ENCODE measurements at places on chromosomes 11 and 22. TPM values are rescaled to one million over a fixed set of nuclear protein-coding genes. Genes with fewer than 3 reads are reported as not detected.
A peak's percentile ranks its signal among the peaks of the same experiment; 100 is the strongest.

SLC5A12 gene
- polyA plus RNA-seq, result not detected

CSF2RB gene
- polyA plus RNA-seq, result 1.2 TPM

SHISAL1 gene
- polyA plus RNA-seq, result 0.46 TPM

NKAPD1 gene
- 14.3 TPM for polyA plus RNA-seq

OR4A16 gene
- polyA plus RNA-seq, result not detected

ZNF280B gene
- 0.12 TPM for polyA plus RNA-seq

UBASH3B gene
- 2.3 TPM for polyA plus RNA-seq

CSRP3 gene
- 0.15 TPM for polyA plus RNA-seq

MS4A6A gene
- 35.6 TPM for polyA plus RNA-seq

ART5 gene
- polyA plus RNA-seq, result not detected

APOA4 gene
- 0.08 TPM for polyA plus RNA-seq

DNA sequence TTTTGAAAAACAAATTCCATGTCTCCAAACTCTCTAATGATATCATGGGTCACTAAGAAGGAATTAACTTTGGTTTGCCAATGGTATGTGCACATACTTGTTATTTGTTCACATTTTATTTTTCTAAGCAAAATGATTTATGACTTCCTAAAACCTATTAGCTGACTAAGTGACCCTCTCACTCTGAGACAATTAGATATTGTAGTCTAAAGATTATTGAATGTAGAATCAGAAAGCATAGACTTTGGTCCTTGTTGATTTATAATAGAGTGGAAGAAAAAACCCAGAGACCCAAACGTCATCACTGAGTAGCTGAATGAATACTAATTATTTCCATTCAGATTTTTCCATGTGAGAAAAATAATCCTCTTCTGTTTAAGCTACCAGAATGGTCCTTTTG, 243.5 kb upstream of the ANO3 start:
- DNase-seq, result no peak

DNA sequence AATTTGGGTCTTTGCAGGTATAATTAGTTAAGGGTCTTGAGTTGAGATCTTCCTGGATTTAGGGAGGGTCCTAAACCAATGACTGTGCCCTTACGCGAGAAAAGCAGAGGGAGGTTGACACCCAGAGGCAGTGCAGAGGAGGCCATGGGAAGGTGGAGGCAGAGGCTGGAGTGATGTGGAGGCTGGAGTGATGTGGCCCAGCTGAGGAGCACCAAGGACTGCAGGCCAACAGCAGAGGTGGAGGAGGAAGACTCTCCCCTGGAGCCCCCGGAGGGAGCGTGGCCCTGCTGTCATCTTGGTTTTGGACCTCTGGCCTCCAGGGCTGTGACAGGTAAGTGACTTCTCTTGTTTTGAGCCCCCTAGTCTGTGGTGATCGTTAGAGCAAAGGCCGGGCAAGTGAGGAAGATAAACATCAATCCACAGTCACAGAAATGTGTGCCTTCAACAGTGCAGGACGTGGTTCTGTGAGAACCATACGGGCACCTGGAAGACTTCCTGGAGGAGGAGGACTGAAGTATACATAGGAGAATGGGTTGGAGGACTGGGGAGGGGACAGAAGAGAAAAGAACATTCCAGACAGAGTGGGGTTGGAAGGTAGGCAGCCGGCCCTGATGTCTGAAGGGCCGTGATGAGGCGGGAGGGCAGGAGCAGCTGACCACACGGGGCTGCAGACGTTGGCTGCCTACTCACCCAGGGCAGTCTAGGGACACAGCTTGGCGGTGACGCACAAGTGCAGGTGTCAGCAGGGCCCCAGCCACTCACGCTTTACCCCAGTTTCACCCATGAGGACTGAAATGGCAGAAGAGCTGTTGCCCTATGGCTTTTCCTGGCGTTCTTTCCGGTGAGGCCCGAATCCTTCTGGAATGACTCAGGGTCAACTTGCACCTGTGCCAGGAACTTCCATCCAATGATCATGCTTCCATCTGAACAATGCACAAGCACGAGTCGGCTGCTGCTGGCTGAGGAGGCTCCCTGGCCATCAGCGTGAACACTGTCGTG, 270.2 kb downstream of the CTTN start:
- DNase-seq, result no peak

- peak; percentile 26 for DNase-seq
Measured at GRCh38 chr11:27795955-27796861, 96.0 kb upstream of the BDNF start.

- DNase-seq, result no peak
Measured at GRCh38 chr11:3052567-3052966, 4.7 kb downstream of the CARS1 start.

- no peak for DNase-seq
Measured at GRCh38 chr11:36012979-36013378, 69.1 kb downstream of the LDLRAD3 start.

DNA sequence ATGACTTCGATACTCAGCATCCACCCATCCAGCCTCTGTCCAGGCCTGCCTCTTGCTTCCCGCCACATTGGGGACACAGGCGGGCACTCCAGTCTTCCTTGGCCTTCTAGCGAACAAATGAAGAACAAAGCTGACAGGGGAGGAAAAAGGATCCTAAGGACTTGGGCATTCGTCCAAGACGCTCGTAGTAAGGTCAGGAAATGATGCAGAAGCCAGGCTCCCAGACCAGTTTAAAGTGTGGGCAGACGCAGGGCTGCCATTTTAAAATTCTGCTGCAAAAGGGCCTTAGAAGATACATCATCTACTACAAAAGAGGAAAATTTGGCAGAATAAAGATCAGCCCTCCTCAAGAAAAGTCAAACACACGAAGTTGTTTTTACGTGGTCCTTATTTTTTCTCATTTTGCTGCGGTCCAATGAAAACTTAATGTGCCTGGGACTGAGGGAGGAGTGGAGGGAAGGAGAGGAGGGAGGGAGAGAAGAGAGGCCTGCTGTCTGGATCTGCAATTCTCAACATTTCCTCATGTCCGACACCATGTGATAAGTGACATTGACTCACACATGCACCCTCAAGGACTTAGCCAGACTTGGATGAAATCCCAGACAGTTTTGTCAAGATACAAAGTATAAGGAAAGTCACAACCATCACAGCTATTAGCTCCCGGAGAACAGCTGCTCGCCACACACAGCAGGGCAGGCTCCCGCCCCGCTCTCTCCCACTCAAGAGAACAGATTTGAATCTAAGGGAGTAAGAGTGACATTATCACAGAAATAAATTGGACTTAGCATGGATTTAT, 5.7 kb downstream of the DNAL4 start:
- peak; percentile 32 for DNase-seq

DNA sequence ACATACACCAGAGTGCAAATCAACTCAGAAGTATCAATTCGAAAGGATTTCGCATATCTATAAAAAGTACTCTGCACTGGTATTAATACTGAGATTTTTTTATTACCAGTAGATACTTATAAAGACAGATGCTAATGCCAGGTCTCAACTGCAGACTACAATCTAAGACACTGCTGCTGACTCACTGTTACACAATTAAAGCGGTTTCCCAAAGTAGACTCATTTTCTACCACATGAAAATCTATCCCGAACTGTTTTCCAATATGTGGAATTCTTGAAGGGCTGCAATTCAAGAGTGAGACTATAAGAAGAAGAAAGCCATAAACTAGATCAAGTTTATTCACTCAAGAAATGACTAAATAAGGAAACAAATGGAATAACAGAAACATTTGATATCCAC, 57.2 kb upstream of the ARHGAP32 start:
- no peak for DNase-seq

GRCh38 chr11:8102296-8102915, 21.4 kb downstream of the TUB start:
- DNase-seq, result peak; percentile 9

DNA sequence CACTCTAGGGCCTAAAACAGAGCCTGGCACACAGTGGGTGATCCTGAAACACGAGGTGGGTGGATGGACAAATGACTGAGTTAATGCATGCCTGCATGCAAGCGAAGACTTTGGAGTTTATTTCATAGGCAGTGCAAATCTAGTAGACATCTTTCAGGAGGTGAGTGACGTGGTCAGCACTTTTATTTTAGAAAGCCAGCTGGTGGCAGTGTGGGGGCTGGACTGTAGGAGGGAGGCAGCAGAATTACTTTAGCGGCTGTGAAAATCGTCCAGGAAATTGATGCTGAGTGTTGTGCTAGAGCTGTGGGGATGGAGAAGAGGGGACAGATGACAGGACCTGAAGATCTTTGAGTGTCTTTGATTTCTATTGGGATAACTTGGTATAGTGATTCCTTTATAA, 47.1 kb downstream of the BMAL1 start:
- no peak for DNase-seq

- DNase-seq, result no peak
Measured at GRCh38 chr11:34650528-34650927, 29.6 kb downstream of the EHF start.

GRCh38 chr11:10678101-10678500, 15.5 kb downstream of the IRAG1 start:
- no peak for DNase-seq

DNA sequence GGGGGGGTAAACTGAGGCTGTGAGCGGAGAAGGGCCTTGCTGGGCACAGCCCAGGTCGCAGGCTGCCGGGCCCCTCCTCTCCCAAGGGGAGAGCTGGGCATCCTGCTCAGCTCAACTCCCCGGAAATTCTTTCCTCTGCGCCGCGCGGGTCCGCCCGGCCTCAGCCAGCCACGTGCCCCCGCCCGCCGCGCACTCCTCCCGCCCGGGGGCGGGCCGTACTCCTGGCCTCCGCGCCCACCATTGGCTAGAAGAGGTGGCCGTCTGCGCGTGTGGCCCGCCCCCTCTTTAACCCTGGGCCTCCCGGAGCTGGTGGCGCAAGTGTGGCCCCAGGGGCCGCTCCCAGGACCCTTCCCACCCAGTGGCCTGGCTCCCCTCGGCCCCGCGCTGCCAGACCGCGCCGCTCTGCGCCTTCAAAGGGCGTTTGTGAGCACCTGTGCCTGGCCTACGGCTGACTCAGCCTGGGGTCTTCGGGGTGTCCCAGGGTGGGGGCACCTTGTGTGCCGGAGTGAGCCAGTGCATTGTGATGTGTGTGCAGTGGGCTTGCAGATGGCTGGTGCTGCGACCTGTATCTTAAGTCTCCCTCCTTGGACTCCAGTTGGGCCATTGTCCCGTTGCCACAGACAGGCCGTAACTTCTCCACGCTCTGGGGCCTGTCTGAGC, 2.0 kb downstream of the MRGPRF start:
- peak; percentile 81 for DNase-seq
